ENCODE measurements at places on chromosomes 5 and 9.

DNA sequence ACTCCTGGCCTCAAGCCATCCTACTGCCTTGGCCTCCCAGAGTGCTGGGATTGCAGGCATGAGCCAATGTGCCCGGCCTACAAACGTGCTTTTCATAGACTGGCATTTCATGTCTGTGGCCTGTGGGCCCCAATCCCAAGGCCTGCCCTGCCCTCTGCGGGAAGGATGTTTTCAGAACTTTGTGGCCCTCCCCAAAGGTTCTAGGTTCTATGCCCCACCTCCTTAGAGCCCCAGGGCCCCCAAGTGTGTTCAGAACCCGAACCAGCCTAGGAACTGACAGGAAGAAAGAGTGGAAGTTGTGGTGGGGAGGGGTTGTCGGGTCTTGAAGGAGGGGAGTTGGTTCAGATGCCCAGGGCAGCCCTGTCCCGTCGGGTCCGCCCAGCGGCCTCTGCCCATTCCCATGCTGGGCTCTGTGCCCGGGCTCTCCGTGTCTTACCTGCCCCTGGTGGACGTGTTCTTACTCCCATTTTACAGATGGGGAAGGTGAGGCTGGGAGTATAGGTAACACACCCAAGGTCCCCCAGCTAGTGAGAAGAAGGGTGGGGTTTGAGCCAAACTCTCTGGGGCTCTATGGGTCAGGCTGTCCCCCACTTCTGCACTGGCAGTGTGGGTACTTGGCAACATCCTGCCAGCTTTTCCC is 175.8 kb upstream of the IER5L start:
- DNase-seq: no peak

GRCh38 chr5:161165998-161166660 is 314.1 kb upstream of the ATP10B start:
- DNase-seq: no peak

- no peak for DNase-seq
Observed at GRCh38 chr9:131799177-131799823, 59.4 kb upstream of the RAPGEF1 start.

DNA sequence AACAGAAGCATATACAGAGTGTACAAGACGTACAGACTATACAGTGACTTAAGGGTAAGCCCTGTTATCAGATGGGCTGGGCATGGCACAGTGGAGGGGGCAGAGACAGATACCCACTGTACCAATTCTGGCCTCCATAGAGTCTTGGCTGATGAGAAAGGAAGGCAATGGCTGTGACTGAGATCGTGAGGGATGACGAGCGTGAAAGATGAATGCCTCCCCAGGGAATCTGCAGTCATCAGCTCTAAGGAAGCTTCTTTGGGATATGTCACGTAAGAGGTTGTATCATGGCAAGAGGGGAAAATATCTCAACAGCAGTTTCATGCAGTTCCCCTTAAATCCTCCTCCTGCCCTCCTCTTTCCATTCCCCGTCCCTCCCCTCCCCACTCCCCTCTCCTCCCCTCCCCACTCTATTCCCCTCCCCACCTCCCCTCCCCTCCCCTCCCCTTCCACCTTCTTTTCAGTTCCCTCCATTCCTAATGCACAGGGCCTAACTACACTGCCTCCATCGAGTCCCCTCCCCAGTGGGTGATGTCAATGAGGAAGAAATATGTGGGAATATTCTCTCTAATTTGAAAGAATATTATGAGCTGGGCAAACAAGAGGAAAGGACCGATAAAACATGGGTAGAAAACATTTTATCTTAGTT is 226.4 kb upstream of the DAP start:
- DNase-seq: no peak

DNA sequence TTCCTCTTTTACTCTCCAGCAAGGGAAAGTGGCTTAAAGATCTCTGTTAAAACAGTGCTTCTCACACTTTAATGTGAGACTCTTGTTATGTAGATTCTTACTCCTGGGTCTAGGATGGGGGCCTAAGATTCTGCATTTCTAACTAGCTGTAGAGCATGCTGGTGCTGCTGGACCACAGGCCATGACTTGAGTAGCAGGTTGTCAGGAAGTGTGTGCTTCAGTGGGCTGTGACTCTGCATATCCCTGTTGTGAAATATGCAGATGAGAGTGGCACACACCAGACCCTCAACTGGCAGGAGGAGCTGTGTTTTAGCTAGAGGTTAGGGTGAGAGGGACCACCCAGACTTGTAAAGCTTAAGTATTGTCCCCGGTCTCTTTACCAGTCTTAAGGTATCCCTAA is 191.1 kb upstream of the DMRT1 start:
- peak; percentile 5 for DNase-seq
